CD8-positive, alpha-beta memory T cell (primary cell): ENCODE measurements at places on chromosomes 7 and 10. TPM values are rescaled to one million over a fixed set of nuclear protein-coding genes. Genes with fewer than 3 reads are reported as not detected.
A peak's percentile ranks its signal among the peaks of the same experiment; 100 is the strongest.

DNA sequence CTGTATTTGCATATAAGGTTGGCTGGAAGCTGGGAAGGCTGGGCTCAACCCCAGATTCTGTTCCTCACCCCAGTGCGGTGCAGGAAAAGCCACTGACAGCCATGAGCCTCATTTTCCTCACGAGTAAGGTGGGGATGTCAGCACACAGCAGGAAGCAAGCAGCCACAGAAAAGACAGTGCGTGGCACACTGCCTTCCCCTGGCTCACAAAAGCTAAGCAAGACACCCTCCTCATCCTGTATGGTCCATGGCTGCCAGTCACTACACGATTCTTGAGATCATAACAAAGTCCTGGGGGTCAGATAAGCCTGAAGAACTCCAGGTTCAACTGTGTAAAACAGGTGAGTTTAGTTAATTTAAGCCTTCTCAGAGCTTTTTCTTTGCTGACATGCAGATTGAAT is 28.9 kb upstream of the DDC start:
- no peak overlapping the region for H3K27ac ChIP-seq
- no peaks in the 10 kb centered on the region for H3K4me1 ChIP-seq
- no peak for DNase-seq
- H3K27me3 ChIP-seq: no peaks in the 10 kb centered on the region

GRCh38 chr10:12628964-12629766 is 279.8 kb downstream of the CAMK1D start:
- no peak overlapping the region for H3K27ac ChIP-seq
- no peaks in the 10 kb centered on the region for H3K4me1 ChIP-seq

- DNase-seq: no peak
- H3K4me3 ChIP-seq: no peak overlapping the region
- H3K27me3 ChIP-seq: no peaks in the 10 kb centered on the region
- H3K4me1 ChIP-seq: no peaks in the 10 kb centered on the region
Measured at GRCh38 chr10:75877877-75878276, 446.5 kb downstream of the LRMDA start.

GRCh38 chr10:61993711-61994401 is 92.4 kb downstream of the ARID5B start:
- no peaks in the 10 kb centered on the region for H3K36me3 ChIP-seq
- H3K4me3 ChIP-seq: no peak overlapping the region
- H3K27me3 ChIP-seq: no peaks in the 10 kb centered on the region

GPNMB gene
- 9.4 TPM for total RNA-seq

DNA sequence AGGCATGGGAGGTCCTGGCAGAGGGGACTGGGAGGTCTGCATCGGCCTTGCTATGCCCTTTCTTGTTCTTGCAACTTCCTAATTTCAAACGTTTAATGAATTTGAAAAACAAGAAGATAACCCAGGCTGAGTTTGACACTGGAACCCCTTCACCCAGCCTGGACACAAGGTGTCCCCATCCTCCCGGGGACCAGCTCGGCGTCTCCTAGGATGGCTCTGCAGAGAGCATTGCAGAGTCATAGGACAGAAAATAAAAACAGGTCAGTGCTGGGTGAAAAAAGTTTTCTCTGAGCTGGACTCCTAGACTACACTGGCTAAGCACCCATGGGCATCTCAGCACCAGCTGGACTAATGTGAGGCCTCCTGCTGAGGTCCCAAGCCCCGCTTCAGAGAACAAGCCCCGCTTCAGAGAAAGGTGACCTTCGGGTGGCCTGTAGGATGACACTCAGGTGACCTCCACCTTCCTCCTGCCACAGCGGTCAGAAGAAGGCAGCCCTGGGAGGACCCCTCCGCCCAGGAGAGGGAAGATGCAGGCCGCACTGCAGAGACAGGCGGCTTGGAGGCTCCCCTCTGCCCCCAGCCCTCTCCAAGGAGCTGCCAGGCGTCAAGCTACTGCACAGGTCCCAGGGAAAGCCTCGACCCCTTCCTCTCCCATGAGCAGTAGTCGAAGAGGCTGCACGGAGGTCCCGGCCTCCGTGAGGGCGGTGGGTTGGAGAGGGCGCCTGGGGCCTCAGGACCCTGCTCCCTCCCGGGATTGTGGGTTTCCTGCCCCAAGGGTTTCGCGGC is 9.3 kb upstream of the UNCX start:
- H3K4me1 ChIP-seq: no peaks in the 10 kb centered on the region
- H3K36me3 ChIP-seq: no peaks in the 10 kb centered on the region
- no peak overlapping the region for H3K4me3 ChIP-seq
- no peak overlapping the region for H3K27ac ChIP-seq
- H3K27me3 ChIP-seq: peaks cover 42% of the 10 kb centered on the region

DNA sequence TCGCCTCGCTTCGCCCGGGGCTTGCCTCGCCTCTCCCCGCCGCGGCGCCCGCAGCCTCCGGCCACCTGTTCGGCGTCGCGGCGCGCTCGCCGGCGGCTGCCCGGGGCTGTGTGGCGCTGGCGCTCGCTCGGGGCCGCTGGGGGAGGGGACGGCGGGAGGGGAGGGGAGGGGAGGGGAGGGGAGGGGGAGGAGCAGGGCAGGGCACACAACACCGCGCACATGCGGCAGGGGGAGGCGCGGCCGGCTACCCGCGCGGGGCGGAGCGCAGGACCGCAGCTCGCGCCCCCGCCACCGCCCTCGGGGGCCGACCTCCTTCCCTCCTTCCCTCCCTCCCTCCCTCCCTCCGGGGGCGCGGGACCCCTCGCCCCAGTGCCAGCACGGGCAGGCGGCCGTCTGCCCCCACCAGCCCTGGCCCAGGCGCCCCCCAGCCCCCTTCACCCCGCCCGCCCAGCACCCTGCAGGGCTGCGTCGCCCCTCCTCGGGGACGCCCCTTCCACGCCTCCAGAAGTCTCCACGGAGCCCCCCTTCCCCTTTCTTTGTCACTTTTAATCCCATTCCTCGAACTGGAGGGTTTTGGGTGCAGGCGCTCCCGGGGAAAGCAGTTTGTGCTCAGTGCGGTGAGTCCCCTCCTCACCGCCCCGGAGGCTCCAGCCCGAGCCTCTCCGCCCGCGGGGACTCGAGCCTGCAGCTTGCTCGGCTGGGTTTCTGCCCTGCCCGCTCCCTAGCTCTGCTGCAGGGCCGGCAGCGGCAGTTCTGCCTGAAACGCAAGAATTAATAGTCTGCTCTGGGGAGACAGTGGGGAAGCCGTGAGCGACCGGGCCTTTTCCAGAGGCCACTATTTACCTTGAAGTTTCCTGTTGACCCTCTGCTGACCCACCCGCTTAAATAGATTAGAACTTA is at the start of gene PARD3:
Gene PARD3, minus strand, starts transcription at position 112 of the 900 bp plus-strand sequence. CDS start 301 bp downstream, outside the sequence.
- no peak for DNase-seq
- no peaks in the 10 kb centered on the region for H3K4me1 ChIP-seq
- H3K27ac ChIP-seq: peak within 1 kb of the TSS; percentile 38
- H3K36me3 ChIP-seq: no peaks in the 10 kb centered on the region
- H3K27me3 ChIP-seq: peaks cover 11% of the 10 kb centered on the region

DNA sequence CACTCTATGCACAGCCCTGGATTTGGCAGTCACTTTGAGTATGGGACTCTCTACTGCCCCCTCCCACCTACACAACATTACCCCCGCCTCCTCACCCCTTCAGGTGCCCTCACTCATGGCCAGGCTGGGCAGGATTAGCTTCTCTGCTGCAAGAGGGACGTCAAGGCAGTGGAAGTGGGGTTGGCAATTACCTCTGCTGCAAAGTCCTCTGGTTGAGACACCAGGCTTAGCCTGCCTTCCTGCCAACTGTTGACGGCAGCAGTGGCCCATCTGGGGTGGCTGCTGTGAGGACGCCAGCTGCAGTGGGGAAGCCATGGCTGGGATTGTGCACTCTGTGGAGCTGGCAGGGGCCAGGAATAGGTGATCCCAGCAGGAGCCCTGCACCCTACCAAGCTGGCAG is 26.7 kb downstream of the SVIL start:
- no peaks in the 10 kb centered on the region for H3K4me1 ChIP-seq
- no peaks in the 10 kb centered on the region for H3K36me3 ChIP-seq
- H3K27ac ChIP-seq: no peak overlapping the region
- DNase-seq: no peak
- no peak overlapping the region for H3K4me3 ChIP-seq

RBP3 gene
- not detected for total RNA-seq

DNA sequence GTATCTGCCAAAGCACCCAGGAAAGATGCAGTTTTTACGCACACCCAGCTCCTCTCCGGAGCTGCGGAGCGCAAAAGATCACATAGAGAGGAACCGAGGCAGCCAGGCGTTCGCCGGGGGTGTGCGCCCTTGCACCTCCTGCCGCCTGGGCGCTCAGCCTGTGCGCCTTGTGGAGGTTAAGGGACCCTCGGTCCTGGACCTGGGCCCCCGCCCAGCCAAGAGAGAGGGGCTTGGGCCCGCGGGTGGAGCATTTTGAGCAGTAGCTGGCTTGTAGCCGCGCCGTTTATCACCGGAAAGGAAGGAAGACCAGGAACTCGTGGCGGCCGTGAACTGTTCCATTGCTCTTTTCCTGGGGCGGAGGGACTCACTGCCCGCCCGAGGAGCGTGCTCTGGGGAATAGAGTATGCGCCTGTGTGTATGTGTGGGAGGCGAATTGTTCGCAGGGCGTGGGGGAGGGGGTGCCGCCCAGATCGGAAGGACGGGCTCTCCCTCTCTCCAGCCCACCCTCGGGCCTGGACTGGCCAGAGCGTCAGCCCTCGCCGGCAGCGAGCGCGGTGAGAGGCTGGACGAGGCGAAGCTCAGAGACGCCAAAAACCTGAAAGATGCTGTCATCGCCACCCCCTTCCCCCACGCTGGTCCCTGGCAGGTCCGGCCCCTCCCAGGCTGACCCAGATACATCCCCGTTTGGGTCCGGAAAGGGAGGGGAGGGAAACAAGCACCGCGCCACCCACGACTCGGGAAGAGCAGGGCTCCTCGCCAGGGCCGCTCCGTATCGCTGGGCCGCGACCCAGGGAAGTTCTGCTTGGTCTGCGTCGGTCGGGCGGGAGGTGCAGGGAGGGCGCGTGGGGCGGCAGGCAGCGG is 1.2 kb upstream of the WNT2 start:
- H3K27me3 ChIP-seq: peaks cover 8% of the 10 kb centered on the region
- no peak overlapping the region for H3K27ac ChIP-seq
- H3K4me1 ChIP-seq: no peaks in the 10 kb centered on the region
- no peak overlapping the region for H3K4me3 ChIP-seq

SLC29A3 gene
- 8.2 TPM for total RNA-seq

DNA sequence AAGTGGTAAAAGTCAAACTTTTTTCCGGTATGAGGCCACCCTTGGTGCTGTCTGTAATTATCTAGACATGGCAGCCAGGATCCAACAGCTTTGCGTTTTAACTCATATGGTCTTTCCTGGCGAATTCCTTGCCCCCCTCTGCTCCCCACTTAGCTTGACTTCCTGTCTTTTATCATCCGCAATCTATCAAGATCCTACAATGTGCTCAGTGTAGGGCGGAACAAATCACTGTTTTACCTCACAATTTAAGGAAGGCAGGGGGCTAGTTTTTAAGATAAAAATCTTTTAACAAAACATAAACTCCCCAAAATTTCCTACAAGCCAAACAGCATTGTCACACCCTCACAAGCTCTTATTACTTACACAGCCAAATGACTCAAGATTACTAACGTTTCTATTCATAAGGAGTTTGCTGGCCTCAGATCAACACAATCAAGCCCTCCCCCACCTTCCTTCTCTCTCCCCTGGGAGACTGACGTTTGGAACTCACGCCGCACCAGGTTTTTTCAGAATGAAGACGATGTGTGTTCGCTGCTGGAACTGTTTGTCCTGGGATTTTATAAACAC is 1.3 kb upstream of the CDK14 start:
- peaks cover 9% of the 10 kb centered on the region for H3K27me3 ChIP-seq
- no peak overlapping the region for H3K4me3 ChIP-seq
- H3K27ac ChIP-seq: no peak overlapping the region
- peaks cover 8% of the 10 kb centered on the region for H3K4me1 ChIP-seq
- no peaks in the 10 kb centered on the region for H3K36me3 ChIP-seq
- no peak for DNase-seq

GRCh38 chr10:26213157-26213800 is 3.3 kb upstream of the GAD2 start:
- no peak overlapping the region for H3K4me3 ChIP-seq
- H3K27me3 ChIP-seq: peaks cover 31% of the 10 kb centered on the region
- no peaks in the 10 kb centered on the region for H3K4me1 ChIP-seq
- no peak overlapping the region for H3K27ac ChIP-seq
- no peak for DNase-seq

GRCh38 chr7:26789481-26790184 is 74.8 kb downstream of the SKAP2 start:
- H3K4me1 ChIP-seq: no peaks in the 10 kb centered on the region
- no peak for DNase-seq
- H3K36me3 ChIP-seq: no peaks in the 10 kb centered on the region
- H3K27me3 ChIP-seq: no peaks in the 10 kb centered on the region
- no peak overlapping the region for H3K27ac ChIP-seq

GRCh38 chr10:12969951-12970350 is 31.6 kb downstream of the CCDC3 start:
- H3K4me1 ChIP-seq: no peaks in the 10 kb centered on the region
- DNase-seq: no peak
- H3K36me3 ChIP-seq: no peaks in the 10 kb centered on the region
- no peak overlapping the region for H3K27ac ChIP-seq

GRCh38 chr7:84510505-84510904 is 315.9 kb upstream of the SEMA3A start:
- no peak for DNase-seq
- H3K4me3 ChIP-seq: no peak overlapping the region
- H3K27me3 ChIP-seq: no peaks in the 10 kb centered on the region
- H3K4me1 ChIP-seq: no peaks in the 10 kb centered on the region
- H3K36me3 ChIP-seq: no peaks in the 10 kb centered on the region

GRCh38 chr10:76068856-76069255 is 637.4 kb downstream of the LRMDA start:
- no peak for DNase-seq
- no peak overlapping the region for H3K27ac ChIP-seq
- H3K4me1 ChIP-seq: no peaks in the 10 kb centered on the region
- no peaks in the 10 kb centered on the region for H3K27me3 ChIP-seq

CC2D2B gene
- total RNA-seq: not detected

GRCh38 chr10:96017191-96017687 is 26.1 kb upstream of the CCNJ start:
- H3K27ac ChIP-seq: no peak overlapping the region
- no peak for DNase-seq
- H3K4me3 ChIP-seq: no peak overlapping the region
- H3K27me3 ChIP-seq: no peaks in the 10 kb centered on the region
- no peaks in the 10 kb centered on the region for H3K36me3 ChIP-seq

DNA sequence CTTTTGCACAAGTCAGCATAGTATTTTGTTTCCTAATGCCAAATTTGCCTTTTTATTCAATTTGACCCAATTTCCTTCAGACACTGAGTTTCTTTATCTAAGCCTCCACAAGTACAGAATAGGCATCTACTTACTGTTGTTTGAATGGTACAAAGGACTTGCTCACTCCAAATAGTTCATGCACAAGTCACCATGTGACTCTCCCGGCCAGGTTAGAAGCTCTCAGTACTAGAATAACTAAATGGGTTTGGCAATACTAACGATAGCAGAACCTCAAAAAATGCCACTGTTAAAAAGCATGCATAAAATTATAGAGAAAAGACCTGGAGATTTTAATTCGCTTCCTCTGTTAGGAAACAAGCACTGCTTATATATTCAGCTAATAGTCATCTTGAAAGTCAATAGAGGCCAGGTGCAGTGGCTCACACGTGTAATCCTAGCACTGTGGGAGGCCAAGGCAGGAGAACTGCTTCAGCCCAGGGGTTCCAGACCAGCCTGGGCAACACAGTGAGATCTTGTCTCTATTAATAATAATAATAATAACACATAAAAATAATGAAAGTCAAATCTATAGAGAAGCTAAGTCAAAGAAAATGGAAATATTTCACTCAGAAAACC is 335.8 kb upstream of the MBL2 start:
- H3K36me3 ChIP-seq: no peaks in the 10 kb centered on the region
- no peak overlapping the region for H3K4me3 ChIP-seq
- H3K27me3 ChIP-seq: no peaks in the 10 kb centered on the region
- no peak overlapping the region for H3K27ac ChIP-seq

GRCh38 chr10:30000802-30001571 is 58.4 kb downstream of the JCAD start:
- H3K27ac ChIP-seq: no peak overlapping the region
- H3K4me3 ChIP-seq: no peak overlapping the region
- DNase-seq: no peak
- H3K4me1 ChIP-seq: no peaks in the 10 kb centered on the region
- no peaks in the 10 kb centered on the region for H3K36me3 ChIP-seq
- H3K27me3 ChIP-seq: peaks cover 6% of the 10 kb centered on the region
